BJ (cell line): ENCODE measurements at places on chromosomes 16 and 17.

DNA sequence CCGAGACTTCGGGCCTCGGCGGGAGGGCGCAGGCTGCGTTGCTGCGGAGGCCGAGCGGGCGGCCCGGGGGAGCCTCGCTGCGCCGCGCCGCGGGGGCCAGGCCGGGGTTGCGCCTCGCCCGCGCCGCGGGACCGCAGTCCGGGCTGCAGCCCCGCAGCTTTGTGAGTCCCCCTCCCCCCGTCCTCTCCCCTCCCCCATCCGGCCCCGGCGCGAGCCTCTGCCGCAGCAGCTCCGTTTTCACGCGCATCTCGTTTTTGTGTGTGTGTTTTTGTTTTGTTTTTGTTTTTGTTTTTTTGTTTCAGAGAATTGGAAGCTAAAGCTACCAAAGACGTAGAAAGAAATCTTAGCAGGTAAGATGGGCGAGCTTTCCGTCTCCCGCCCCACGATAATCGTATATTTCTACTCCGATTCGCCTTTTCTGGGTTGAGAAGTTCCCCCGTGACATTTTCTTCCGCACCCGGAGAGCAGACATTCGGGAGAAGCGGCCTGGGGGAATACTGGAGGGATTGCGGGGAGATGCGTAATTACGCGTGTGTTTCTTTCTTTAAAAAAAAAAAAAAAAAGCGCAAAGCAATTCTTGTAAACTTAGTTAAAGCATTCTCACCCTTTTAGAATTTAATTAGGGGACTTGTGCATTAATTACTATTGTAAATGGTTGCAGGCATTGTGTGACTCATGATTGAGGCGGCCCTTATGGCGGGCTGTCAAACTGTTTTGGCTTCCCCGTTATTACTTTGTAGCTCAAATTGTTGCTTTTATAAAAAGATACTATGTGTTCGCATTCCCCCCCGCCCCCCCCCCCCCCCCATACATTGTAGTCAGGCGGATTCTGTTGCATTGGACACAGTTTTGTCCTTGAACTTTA lies 732 bp downstream of the TNRC6A start:
- no peak for DNase-seq

DNA sequence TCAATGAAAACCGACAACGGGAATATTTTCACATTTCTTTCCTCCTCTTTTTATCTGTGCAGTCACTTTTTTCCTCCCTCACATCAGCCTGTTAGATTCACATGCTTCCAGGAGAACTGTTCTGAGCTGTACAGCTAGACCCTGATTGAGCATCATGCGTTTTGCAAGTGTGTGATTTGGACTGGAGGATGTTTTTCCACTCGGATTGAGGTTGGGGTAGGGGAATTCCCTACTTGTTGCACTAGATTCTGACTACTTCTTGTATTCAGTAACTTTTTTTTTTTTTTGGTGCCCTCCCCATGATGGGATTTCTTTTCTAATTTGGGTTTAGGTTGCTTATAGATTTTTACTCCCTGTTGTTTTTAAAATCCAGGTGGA lies 4.8 kb downstream of the MSI2 start:
- DNase-seq, result no peak

- no peak for DNase-seq
Observed at GRCh38 chr17:21357696-21358656, 18.2 kb upstream of the KCNJ12 start.

DNA sequence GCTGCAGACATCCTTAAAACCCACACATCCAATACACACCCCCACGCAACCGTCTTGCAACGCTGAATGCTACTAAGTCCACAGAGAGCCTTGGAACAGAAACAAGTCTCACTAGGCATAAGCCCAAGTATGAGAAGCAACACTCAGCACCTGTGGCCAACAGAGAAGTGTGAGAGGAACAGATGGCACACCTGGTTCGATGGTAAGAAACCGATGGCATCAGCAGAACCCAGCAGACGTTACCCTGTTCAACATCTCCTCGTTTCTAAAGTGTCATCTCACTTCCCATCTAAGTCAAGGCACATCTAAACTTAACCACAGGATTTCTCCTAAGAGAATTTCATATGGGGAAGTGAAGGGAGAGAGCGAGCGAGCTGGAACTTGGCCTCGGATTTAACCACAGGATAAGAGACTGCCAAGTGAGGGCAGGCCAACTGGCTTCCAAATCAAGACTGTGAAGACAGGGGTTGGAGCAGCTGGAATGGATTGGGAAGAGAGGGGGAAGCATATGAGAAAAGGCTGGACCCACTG lies 41.0 kb downstream of the NXPH3 start:
- peak; percentile 56 for DNase-seq
